ENCODE measurements at places on chromosomes 11 and 22.

- DNase-seq = peak; percentile 60
Observed at GRCh38 chr11:34916843-34917770, 689 bp downstream of the PDHX start.

GRCh38 chr11:69157156-69157821 is 1.6 kb downstream of the SMIM38 start:
- DNase-seq = peak; percentile 74

- no peak for DNase-seq
Observed at GRCh38 chr11:60870276-60870675, 2.9 kb downstream of the ZP1 start.

GRCh38 chr22:22666307-22667091 is 22.1 kb downstream of the GGTLC2 start:
- peak; percentile 68 for DNase-seq

DNA sequence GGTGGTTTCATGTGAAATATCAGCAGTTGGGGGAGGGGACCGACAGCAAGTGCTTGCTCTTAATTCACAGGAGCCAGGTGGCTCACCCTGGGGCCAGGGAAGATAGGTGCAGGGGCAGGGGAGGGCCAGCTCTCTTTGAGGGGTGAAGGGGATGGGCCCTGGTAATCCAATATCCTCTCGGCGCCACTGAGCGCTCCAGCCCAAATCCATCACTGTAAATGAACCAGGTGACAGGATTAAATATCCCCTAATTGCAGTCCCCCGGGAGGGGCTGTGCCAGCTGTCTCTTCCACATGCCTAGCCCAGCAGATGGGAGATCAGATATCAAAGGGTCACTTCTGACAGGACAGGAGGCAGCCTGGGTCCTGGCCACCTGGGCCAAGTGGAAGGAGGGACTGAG is 531.8 kb upstream of the CADM1 start:
- no peak for DNase-seq

DNA sequence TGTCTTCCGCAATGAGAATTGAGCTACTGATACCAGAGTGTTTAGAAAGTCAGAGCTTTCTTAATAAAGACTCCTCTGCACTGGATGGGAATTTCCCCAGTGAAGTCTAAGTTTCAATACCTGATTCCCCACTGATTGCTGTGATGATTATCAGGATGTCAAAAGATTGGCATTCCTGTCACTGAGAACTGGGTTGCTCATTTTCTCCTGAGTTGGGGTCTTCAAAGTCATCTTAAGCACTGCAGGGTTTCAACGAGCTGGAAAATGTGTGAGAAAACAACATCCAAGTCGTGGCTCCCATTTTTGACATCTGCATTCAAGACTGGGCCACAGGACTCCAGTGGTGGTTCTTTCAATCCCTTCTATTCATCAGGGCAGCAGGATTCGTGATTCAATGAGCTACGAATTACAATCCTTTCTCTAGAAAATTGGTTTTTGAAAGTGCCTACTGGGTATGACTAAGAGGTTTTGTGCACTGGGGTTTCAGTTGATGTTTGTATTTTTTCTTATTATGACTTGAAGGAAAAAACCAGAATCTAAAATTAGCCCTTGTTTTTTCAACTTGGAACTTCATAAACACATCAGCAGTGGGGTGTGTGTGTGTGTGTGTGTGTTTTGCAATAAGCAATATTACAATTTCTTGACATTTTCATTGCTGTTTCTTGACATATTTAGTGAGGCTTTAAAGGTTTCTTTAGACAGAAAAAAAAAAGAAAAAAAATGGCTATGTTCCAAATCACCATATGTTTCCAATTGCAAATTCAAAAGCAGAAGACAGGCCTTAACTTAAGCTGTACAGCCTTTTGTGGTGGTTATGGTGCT is 233.0 kb downstream of the FAM76B start:
- DNase-seq = peak; percentile 80

GRCh38 chr22:17897858-17898257 is 123.6 kb upstream of the BID start:
- no peak for DNase-seq

DNA sequence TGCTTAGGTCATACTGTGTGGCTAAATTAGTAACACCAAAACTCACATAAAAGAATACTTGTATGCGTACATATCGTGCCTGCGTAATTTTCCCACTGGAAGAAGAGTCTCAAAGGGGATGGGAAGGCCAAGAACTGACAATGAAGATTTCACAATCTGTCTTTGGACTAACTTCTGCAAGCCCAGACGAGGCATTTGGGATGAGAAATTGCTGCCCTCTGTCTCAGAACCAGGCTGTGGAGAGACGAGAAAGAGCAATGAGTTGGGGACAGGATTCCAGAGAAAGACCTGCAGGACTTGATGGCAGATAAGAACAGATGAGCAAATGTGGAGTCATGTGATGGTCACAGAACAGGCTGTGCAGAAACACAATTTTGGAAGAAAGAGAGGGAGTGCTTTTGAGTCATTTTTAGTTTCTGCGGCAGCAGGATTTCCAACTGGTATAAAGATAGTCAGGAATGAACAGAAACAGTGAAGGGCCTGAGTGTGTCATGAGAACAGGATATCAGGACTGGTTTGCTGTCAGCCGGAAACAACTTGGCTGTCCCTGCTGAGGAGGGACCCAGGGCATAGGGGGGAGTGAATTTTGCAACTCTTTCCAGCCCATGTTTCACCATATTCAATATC is 82.7 kb upstream of the CTSC start:
- peak; percentile 84 for DNase-seq

- DNase-seq = no peak
Observed at GRCh38 chr22:22700631-22701030, 56.2 kb downstream of the GGTLC2 start.

DNA sequence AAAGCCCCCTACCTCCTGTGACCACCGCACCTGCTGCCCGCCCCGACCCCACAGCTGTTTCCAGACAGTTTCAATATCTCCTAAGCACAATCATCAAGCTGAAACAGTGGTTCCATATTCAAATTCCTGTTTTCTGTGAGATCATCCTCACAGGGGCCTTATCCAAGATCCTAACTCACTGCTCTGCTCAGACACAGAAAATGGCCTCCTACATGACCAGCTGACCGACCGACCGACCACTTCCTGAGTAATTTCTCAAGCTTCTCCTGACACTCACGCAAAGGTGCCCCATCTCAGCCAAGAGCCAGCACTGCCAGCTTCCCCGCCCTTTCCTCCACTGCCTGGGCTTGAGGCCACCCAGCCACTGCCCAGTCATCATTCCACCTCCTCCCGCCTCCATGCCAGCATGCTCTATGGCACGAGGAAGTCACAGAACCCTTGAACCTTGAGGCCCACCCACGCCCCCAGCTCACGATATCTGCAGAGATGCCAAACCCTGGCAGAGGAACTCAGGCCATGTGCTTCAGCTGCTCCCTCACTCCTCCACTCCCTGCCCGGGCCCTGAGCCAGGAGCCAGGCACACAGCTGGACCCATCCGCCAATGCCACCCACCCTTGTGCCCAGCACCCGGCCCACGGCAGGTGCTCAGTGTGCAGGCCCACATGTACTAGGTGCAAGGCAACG is 14.0 kb downstream of the KIAA0930 start:
- peak; percentile 40 for DNase-seq

DNA sequence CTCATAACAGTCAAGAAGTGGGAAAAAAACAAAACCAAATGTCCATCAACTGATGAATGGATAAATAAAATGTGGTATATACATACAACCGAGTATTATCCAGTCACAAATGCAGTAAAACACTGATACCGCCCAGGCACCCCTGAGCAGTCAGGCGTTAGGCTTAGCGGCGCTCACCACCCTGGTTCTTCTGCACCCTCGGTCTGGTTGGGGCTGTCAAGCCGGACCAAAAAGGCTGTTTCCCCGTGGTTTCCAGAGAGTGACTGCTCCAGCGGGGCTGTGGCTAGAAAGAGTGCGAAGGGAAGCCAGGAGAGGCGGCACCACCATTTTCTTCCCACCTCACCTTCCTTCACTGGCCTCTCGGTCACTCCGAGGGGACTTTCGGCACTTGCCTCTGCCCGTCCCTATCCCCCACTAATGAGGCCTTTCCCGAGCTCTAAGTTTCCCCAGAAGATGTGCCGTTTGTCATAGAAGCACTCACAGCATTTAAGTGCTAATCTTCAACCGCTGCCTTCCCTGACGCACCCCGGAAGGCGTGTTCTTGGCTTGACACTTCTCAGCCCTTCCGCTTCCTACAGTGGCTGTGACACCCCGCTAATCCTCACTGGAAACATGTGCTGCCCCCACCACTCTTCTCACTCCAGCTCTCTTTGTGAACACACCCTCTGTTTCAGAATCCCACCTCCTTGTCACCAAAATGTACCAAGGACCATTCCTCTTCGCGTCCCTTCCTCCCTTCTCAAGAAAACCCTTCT is 42.4 kb downstream of the FCHSD2 start:
- no peak for DNase-seq

DNA sequence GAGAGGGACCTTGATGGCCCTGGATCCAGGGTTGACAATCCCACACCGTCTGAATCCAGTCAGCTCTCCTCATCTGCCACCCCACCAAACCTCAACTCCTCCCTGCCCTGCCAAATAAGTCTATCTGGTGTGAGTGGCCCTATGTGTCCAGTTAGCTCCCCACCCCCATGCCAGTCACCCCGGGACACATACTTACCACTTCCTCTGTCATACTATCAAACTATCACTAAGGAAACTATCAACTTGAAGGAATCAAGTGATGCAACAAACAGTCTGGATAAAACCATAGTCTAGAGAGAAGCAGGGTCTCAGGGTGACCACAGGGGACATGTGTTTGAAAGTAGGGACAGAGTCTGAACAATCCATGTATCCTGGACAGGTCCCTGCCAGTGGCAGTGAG is 13.2 kb upstream of the CSF2RB start:
- no peak for DNase-seq

DNA sequence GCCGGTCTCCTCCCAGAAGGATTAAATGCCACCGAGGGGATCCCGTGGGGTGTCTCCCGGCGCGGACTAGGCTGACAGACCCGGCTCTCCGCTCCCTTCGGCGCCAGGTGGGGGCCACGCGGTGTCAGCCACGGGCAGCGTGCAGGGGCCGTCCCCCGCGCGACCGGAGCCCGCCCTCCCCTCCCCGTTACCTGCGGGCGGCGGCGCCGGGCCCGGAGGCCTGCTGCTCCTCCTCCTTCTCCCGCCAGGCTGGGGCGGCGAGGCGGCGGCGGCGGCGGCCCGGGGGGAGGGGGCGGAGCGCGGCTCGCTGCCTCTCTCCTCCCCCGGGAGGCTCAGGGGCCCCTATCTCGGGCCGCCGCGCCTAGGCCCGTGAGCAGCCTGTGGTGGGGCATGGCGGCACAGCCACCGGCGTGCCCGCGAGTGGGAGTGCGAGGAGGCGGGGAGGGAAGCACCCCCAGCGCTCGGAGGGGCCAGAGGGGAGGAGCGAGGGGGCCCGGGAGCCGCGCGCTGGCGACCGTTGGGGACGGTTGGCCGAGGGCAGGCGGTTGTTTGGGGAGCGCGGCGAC is 450 bp downstream of the ZBTB44 start:
- peak; percentile 77 for DNase-seq
